T-cell (primary cell): ENCODE measurements at places on chromosomes 7 and 10.

- no peak for DNase-seq
These were observed 127.4 kb downstream of the ELAPOR2 start for GRCh38 chr7:86932038-86932512.

DNA sequence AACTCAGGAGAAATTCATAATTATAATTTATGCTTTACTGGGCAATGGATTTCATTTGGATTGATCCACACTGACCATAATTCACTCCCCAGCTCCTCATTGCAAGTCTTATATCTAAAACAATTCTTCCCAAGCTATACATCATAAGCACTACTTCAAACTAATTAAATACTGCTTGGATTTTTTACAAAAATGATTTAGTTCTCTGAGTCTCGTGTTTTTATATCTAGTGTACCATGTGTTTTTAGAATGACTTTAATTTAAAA is 443.8 kb downstream of the GPAM start:
- DNase-seq, result no peak

- DNase-seq, result no peak
These were observed 27.4 kb upstream of the DIP2C start for GRCh38 chr10:716821-717220.

- DNase-seq, result no peak
These were observed 16.5 kb downstream of the PLXDC2 start for GRCh38 chr10:19832699-19833098.

DNA sequence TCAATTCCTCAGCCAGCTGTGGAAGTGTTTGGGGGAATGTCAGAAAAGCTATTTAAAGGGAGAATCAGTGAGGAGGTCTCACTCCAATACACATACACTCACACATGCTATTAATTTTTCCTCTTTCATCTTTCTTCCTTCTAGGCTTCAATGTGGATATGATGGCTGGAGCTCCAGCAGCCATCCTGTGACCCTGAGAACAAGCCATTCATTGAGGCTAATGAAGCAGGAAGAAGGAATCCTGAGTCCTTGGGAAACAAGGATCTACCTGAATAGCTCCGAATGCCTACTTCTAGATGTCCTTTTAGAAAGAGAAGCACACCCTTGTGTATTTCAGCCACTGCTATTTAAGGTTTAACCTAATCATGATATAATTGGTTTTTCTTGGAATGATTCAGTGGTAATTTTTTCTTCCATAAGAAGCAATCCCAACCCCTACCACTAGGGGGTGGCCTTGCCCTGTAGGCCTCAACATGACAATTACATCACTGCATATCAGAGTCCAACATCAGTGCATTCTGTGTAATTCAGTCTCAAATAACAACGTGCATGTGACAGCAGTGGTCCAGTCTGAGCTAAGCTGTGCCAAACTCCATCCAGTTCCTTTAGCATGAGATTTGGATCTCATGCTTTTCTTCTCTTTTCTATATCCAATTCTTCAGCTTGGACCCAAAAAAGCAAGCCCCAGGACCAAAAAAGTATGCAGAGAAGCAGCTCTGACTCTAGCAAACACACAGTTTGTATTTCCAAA is 85.3 kb upstream of the ANKRD1 start:
- DNase-seq, result peak; percentile 57
